Type B pancreatic cell (in vitro differentiated cells): ENCODE measurements at places on chromosomes 6 and 20. TPM values are rescaled to one million over a fixed set of nuclear protein-coding genes. Genes with fewer than 3 reads are reported as not detected.

Gene HLA-DQA1
- total RNA-seq, result not detected in 2 replicates

Gene TRIM15
- total RNA-seq, result 0.92 and 1.4 TPM in 2 replicates

Gene PCED1A
- 47.5 and 79.6 TPM in 2 replicates for total RNA-seq

Gene ID4
- 83.6 and 90.9 TPM in 2 replicates for total RNA-seq

Gene ZNF831
- not detected in 2 replicates for total RNA-seq

Gene RUNX2
- 5.9 and 6.0 TPM in 2 replicates for total RNA-seq

Gene CLPSL1
- not detected in 2 replicates for total RNA-seq

Gene SLC22A2
- not detected in 2 replicates for total RNA-seq

Gene EYA2
- 8.1 and 8.4 TPM in 2 replicates for total RNA-seq

Gene FAM209B
- total RNA-seq, result 0.63 TPM in 1 of 2 replicates, not detected in the other

Gene CCR6
- not detected in 2 replicates for total RNA-seq

Gene FAM217A
- total RNA-seq, result not detected in 2 replicates

Gene SLC22A16
- not detected in 2 replicates for total RNA-seq

Gene CRIP3
- 1.1 and 2.9 TPM in 2 replicates for total RNA-seq
